ENCODE measurements at places on chromosomes 1 and 21.

DNA sequence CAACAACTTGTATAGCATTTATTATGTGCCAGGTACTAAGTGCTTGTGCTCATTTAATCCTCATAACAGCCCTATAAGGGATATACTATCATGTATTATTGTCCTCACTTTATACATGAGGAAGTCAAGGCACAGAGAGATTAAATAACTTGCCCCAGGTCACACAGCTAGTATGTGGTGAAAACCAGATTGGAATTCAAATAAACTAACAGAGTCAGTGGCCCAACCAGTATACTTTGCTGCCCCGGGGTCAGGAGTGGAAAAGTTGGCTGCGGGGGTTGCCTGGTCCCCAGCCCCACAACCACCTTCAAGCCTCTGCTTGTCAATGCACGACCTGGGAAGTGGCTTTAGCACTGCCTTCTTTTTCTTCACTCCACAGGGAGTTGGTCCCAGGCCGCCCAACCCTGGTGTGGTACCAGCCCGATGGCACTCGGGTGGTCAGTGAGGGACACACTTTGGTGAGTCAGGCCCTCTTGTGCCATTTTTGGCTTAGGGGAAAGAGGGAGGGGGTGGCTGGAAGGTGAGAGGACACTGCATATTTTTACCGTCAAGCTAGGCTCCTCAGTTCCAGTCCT lies 2.5 kb downstream of the ADAM15 start:
- no peak for DNase-seq

GRCh38 chr1:52140633-52141512 lies 1.0 kb upstream of the ZFYVE9 start:
- DNase-seq: no peak

GRCh38 chr1:221429264-221429663 lies 312.6 kb downstream of the DUSP10 start:
- no peak for DNase-seq

- no peak for DNase-seq
Observed at GRCh38 chr1:12085643-12086260, 22.6 kb downstream of the TNFRSF8 start.

Data from stimulated activated CD4-positive, alpha-beta T cell treated with anti-CD3 and anti-CD28 coated beads, Interleukin-12 subunit alpha, Interleukin-12 subunit beta, amount 100 ng/mL, for 48 hours (primary cell).